ENCODE measurements at places on chromosomes 1 and 21.

GRCh38 chr1:10528066-10529014 lies 53.6 kb downstream of the PEX14 start:
- no peak for DNase-seq

DNA sequence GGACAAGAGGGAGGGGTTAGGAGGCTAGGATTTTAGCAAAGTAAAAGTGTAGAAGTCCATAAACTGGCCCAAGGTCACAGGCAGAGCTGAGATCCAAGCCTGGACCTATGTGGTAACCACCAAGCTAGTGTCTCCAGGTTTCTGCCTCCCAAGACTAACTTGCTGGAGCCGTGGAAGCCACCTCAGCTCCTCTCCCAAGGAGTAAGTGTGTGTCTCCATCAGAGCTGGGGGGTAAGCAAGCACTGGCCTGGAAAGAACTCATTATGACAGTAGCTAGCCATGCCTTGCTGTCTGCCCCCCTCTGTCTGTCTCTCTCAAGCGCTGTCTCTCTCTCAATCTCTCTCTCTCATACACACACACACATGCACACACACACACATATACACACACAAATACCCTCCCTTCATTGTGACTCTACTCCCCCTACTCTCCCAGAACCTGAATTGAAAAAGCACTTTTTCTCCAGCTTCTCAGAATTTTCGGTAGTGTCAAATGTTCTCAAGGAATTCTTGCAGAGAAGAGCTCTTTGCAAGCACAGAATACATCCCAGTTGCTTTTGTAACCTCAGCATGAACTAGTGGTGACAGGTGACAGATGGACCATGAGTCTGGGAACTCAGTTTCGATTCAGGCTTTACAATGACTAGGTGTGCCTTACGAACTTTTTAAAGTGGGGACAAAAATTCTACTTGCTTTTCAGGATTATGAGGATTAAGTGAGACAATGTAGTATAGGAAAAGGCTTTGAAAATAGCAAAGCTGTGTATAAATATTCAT lies 238.0 kb upstream of the FGGY start:
- no peak for DNase-seq

GRCh38 chr1:80894921-80895320 lies 905.8 kb upstream of the ADGRL2 start:
- no peak for DNase-seq

GRCh38 chr1:89149229-89149628 lies 23.3 kb upstream of the GBP2 start:
- no peak for DNase-seq

- no peak for DNase-seq
Measured at GRCh38 chr1:78375996-78376395, 114.8 kb upstream of the PTGFR start.

DNA sequence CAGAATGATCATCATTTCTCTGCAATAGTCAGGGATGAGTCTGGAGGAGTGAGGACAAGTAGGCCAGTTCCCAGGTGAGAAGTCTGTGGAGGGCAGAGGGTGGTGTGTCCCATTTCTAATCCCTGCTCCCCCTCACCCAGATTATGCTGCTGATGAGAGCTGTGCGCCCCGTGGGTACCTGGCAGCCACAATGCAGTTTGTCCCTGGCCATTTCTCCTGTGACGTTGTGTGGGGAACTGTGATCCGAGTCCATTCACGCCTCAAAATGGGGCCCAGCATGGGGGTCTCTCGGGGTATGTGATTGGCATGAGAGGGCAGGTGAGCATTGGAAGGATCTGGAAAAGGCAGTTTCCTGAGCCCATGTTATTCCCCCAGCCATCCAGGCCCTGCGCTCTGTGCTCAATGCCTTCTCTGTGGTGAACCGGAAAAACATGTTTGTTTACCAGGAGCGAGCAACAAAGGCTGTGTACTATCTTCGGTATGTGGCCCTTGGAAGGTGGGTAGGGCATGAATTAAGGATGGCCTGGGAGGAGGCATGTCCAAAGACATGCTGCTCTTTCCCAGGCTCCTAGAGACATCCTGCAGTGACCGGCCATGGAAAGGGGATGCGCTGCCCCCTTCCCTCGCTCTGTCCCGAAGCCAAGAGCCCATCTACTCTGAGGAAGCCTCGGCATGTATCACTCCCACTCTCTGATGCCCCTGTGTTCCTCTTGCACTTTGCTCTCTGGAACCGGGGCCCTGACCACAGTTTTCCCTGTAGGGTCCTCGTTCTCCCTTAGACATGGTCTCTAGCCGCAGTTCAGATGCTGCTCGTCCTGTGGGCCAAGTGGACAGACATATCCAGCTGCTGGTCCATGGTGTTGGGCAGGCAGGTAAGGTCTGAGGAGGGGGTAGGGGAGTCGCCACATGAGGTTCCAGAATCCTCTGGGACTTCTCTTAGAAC lies 16.4 kb downstream of the HYI start:
- DNase-seq = no peak

- DNase-seq = no peak
Measured at GRCh38 chr1:181531441-181531840, 48.1 kb downstream of the CACNA1E start.

- DNase-seq = no peak
Measured at GRCh38 chr1:96559707-96560596, 161.6 kb upstream of the PTBP2 start.

Data from activated naive CD4-positive, alpha-beta T cell (primary cell).